ENCODE measurements at places on chromosomes 2 and 18.
A peak's percentile ranks its signal among the peaks of the same experiment; 100 is the strongest.

- DNase-seq: no peak
Measured at GRCh38 chr2:181426672-181427071, 30.5 kb upstream of the ITGA4 start.

- no peak for DNase-seq
Measured at GRCh38 chr2:158539176-158540005, 82.6 kb downstream of the PKP4 start.

GRCh38 chr2:240556553-240557100, 1.2 kb downstream of the ANKMY1 start:
- DNase-seq: no peak

DNA sequence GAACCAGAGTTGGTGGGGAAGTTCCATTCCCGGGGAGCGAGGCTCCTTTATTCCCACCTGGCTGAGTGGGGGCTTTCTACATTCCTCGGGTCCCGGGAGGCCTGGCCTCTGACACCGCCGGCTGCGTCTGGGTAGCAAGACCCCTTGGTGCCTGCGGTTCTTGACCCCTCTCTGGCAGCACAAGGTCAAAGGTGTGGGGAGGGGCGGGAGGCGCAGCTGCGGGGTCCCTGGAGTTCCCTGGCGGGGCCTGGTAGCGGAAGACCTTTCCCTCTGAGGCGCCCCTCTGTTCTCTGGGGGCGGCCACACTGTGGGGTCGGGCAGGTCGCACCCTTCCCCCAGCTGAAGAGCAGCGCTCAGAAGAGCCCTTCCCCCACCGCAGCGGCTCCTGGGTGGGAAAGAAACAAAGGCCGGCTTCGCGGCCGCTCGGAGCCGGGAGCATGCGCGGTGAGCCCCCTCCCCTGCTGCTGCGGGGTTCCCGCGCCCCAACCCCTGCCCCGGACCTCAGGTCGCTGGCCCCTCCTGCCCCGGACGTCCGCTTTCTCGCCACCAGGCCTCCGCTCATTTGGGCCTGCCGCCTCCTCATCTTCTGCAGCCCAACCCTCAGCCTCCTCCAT, 146.3 kb downstream of the ANKRD44 start:
- no peak for DNase-seq

DNA sequence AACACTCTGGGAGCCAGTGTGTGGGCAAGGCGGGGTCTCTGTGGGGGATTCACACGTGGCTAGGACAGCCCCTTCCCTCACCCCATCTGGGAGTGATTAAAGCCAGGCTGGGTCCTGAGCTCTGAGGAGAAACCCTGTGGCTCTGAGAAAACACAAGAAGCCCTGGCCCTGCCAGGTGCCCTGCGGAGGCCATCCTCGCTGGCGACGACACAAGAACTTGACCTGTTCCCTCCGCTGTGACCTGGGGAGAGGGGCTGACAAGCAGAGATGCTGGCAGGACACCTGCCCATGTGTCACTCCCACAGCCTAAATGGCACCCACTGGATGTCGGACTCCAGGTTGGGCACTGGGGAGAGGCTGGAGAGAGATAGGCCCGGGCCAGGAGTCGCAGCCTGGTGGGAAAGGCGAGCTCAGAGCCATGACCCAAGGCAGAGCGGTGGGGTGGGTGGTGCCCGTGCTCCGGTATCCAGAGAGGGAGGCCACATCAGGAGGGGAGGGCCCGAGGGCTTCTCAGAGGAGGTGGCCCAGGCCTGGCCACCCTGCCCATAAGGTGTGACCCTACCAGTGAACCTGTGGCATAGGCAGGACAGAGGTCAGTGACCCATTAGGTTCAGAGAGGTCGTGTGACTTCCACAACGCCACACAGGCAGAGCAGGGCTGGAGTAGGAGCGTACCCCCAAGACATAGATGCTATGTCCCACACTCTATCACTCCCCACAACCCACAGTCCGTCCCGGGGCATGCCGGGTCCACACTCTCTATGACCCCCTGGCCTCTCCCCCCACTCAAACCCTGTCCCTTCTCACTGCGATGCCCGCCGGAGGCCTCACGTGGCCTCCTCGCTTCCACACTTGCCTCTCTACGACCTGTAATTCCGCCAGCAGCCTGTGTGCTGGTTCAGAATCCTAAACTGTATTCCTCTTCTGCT, 59.4 kb upstream of the HPCAL1 start:
- DNase-seq: no peak

DNA sequence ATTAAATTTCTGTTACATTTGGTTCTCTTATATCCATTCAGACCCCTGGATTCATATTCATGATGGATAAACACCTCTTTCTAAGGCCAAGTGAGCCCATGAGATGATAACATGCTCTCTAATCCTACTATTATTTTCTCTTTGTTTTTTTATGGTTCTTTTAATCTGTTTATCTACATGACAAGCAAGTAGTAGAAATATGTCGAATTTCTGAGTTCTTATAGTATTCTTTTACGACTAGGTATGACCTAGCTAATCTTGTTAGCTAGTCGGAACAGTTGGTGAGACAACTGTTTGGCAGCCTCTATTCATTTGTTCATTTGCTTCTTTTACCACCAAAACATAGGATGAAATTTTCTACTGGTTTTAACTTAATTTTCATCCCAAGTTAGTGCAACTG, 98.1 kb upstream of the SCG2 start:
- no peak for DNase-seq

GRCh38 chr2:10790228-10790973, 22.2 kb downstream of the PDIA6 start:
- no peak for DNase-seq

- DNase-seq: no peak
Measured at GRCh38 chr2:197081294-197081693, 154.8 kb upstream of the PGAP1 start.

DNA sequence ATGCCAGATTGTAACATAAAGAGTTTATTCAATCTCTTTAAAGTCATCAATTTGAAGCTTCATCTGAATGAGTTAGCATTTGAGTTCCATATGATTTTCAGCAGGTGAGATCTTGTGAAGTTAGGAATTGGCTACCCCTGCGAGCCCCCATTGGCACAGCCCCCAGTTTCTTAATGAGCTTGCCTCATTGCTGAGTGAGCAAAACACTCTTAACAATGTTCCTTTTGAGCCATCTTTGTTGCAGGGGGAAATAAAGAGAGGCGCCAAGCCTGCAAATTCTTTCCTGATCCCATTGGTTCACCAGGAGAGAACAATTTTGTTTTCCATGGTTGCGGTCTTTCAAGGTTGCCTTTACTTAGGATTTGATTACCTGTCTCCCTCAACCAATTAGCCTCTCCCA, 18.7 kb downstream of the DPP10 start:
- DNase-seq: no peak

- no peak for DNase-seq
Measured at GRCh38 chr2:195408196-195408595, 248.8 kb upstream of the SLC39A10 start.

- DNase-seq: no peak
Measured at GRCh38 chr2:240961910-240962299, 36.5 kb upstream of the SNED1 start.

DNA sequence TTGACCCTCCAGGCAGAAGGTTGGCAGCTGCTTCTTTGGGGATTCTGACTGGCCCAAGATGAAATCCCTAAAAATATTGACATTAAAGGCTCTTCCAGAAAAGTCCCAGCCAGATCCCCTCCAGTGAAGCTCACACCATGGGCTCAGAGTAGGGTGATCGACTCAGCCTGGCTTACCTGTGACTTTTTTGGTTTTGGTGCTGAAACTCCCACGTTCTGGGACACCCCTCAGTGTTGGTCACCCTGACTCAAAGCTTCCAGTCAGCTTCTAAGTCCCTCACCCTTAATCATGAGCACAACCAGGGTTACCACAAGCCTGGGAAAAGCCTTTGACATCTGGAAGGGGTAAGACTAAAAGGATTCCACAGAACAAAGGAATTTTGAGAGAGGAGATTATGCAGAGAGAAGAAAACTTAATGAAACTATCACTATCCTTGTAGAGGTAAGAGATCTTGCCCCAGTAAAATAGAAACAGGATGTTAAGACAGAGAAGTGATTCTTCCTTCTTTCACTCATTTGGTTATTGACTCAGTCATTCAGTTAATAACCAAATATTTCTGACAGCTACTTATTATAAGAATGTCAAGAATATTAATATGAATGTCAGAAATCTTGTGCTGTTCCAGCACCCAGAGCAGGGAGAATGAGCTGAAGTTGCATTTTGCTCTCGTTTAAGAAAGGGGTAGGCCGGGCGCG, 66.8 kb upstream of the SEC11C start:
- no peak for DNase-seq

DNA sequence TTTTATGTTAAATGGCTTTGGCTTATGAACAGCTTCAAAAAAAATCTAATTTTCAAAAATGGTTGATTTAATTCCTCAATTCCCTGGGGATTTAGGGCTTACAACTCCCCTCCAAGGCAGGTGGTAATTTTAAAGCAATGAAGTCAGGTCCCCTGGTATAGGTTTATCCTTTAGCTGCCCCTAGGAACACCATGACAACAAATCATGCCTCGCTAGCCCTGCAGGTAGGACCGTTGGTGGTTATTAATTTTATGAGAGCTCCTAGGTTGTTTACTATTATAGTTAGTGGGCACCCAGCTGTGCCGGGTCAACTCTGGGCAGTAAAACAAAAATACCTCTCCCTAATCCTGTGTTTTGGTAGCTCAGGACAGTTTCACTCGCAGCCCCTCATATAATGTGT, 26.2 kb upstream of the MBOAT2 start:
- no peak for DNase-seq

GRCh38 chr2:56185582-56186046, 1.8 kb downstream of the CCDC85A start:
- no peak for DNase-seq

GRCh38 chr2:64601034-64601754, 52.5 kb downstream of the SERTAD2 start:
- no peak for DNase-seq

DNA sequence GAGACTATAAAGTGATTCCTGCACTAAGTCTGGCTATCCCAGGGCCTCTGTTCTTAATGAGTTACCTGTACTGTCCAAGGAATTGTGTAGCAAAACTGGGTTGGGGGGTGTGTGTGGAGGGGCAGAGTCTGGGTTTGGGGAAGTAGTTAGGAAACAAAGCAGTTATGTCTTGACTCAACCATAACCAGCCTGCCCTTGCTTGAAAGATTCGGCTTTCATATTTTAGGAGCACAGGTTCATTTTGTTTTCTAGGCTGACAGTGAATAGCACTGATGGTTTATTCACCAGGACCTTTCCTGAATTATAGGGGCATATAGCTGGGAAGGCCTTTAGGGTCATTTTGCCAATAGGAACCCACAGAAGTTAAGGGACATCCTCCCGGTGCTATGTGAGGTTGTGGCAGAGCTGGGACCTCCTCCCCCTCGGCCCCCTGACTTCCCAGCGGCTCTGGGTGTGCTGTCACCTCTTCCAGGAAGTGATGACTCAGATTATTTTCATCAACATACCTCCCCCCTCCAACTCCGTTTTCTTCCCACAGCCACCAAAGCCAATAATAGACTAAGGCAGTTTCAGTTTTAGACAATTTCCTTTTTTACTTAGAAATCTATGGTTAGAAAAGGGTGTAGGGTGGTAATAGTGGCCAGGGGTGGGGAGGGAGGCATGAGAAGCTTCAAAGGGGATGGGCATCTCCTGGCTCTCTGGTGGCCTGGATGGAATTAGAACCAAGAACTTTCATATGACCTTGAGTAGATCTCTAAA, 44.8 kb downstream of the SETBP1 start:
- DNase-seq: peak; percentile 20

DNA sequence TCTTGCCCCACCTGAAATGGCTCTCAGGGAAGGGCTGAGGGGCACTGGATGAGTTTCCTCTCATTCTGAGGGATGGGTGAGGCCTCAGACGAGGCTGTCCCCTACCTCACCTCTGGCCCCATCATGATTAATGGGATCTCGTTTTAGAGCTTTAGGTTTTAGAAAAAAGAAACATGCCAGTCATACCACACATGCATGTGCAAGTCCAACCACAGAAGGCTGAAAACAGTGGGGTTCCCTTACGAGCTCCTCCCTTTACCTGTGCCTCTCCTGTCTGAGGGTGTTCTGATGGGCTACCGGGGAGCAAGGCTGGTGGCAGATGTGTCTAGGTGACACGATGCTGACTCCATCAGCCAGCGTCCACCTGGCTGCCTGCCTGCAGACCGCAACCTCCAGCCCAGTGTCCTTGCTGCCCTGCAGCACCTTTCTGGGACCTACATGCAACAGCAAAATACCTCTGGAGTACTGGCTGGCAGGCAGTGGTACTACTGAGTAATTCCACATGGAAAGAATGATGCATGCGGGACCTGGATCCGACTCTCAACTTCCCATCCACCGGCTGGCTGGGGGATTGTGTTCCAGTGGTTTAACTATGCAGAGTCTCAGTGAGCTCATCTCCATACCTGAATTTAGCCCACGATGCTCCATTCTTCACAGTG, 9.1 kb upstream of the LYPD6B start:
- DNase-seq: no peak

- DNase-seq: no peak
Measured at GRCh38 chr2:72625366-72625765, 200.5 kb downstream of the EXOC6B start.

GRCh38 chr2:225122583-225123486, 80.6 kb upstream of the DOCK10 start:
- no peak for DNase-seq

DNA sequence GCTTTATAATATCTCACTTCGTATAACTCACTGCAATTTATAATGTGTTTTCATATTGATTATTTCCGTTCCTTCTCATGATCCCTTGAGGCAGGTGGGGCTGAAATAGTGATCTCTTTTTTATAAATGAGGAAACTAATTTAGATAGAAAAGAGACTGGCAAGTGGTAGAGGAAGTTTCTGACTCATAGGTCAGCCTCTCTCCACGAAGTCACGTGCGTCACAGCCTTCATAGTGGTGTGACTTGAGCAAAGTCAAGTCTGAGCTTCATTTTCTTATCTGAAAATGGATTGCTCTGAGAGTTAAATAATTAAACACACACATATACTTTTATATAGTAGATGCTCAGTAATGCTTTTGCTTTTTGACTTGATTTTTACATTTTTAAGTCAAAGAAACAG, 19.9 kb downstream of the ABCG5 start:
- no peak for DNase-seq

DNA sequence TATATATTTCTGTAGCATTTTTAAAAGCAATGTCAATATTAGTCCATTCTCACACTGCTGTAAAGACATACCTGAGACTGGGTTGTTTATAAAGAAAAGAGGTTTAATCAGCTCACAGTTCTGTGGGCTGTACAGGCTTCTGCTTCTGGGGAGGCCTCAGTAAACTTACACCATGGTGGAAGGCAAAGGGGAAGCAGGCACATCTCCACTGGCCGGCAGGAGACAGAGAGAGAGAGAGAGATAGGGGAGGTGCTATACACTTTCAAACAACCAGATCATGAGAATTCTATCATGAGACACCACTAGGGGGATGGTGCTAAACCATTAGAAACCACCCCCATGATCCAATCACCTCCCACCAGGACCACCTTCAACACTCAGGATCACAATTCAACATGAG, 43.1 kb downstream of the CHMP3 start:
- DNase-seq: no peak

DNA sequence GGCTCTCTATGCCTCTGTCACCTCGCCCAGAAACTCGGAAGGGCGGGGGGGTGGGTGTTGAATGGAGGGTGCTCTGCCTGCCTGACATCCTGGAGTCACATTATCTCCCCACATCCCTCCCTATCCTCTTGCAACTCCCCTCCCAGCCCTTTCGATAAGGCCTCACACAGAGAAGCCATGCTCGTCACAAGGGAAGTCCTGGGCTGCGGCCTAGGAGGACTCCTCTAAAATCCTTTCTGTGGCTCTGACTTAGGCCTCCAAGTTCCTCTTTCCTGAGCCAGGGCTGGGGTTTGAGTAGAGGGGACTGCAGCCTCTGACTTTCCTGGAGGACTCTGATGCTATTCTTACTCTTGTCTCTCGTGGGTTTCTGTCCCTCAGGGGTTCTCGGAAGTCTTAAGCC, 75.0 kb upstream of the PKDCC start:
- DNase-seq: no peak
